ENCODE measurements at places on chromosomes 4 and X.

GRCh38 chr4:11286533-11286932, 142.2 kb downstream of the HS3ST1 start:
- DNase-seq, result no peak

- no peak for DNase-seq
These were observed 327.8 kb downstream of the ARHGAP10 start for GRCh38 chr4:148059617-148060180.

- DNase-seq, result no peak
These were observed 128.0 kb downstream of the CPE start for GRCh38 chr4:165506849-165507248.

GRCh38 chr4:64200001-64200555, 209.2 kb downstream of the TECRL start:
- DNase-seq, result no peak

DNA sequence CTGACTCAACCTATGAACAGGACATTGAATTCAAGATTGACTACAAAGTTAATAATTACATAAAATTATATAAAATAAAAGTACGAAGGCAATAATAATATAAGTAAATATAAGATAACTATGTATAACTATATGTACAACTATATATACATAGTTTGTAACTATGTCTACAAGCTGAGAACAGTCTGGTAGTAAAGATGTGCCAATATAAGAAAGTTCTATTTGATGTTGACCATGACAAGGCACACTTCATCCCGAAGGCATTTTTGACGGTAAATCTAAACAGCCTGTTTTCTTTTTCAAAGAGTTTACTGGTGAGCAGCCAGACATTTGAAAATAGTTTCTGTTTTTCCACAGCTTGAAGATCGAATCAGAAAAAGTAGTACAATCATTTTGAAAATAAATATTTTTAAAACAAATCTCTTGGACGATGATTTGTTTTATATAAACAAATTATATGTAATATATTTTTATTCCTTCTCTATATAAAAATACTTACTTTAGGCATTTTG, 112.9 kb downstream of the CEP44 start:
- DNase-seq, result no peak

DNA sequence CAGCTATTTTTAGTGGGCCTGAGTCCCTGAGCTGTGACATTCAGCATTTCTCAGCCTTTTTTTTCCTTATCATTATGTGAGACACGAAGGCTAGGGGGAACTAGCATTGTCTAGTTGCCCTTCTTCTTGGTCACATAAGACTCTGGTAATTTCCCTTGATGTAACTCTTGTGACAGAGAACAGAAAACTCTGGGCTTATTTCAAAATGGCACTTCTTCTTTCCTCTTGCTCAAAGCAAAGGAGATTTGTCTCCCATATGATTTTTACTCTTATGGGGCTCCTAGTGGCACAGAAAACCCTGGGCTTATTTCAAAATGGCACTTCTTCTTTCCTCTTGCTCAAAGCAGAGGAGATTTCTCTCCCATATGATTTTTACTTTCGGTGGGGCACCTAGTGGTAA, 14.7 kb downstream of the ATXN3L start:
- DNase-seq, result no peak

- no peak for DNase-seq
These were observed 34.4 kb downstream of the PF4 start for GRCh38 chr4:73947239-73947985.

DNA sequence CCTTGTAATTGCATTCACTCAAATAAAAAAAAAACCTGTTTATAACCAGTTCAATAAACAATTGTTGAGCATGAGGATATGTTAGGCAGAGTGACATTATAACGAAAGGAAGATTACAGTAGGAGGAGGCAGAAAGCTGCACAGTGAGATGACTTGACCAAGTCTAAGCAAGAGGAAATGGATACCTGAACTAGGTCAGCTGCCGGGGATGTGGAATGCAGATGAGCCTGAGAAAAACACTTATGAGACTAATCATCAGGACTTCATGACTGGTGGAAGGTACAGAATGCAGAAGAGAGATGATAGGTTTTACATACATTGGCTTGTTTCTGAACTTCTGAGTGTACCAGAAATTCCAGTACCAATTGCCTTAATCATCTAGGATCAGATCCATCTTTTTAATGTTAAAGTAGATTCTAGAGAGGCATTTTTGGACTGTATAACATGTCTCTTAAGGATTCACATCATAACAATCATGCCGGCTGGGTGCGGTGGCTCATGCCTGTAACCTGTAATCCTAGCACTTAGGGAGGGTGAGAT, 208.1 kb upstream of the PPP3CA start:
- DNase-seq, result no peak

DNA sequence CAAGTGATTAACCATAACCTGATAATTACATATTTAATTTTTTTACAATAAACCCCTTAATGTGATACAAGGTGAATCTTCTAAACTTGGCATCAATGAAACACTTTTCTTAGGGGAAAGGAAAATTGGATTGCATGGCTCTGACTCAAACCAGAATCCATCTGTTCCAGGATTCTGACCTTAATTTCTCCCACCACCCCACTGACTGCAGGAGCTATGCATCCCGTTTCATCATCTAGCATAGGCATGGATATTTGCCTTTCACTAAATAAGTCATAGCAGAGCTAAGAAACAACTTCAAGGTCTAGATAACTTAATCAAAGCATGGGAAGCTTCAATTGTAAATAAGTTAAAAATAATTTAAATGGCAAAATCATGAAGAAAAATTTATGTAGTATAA, 156.3 kb downstream of the BTC start:
- no peak for DNase-seq

DNA sequence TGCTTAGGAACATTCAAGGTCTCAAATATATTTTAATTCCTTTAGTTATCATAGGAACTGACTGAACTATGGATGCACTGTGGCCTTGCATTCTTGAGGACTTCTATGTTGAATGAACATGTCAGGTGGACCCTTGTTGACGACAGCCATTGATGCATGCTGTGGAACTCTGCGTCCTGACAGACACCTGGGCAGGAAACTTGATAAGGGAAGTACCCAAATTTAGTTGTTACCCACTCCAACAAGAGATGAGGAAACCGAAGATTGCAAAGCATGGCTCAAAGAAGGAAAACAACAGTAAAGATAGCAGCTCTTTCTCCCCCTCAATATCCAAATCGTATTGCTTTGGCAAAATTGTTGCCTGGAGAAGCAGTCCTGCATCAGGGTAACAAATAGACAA, 540.0 kb upstream of the NR3C2 start:
- DNase-seq, result no peak

DNA sequence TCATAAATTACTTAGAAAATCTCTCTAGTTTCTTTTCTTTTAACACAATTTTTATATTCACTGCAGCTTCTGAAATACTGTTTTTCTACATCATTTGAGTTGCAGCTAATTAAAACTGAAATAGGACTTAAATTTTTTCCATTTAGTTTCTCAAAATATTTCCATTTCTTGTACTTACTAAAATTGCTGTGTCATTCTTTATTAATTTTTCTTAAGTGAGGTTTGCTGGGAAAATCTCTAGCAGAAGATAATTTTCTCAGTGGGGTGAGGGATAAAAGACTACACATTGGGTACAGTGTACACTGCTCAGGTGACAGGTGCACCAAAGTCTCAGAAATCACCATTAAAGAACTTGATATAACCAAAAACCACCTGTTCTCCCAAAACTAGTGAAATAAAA, 57.7 kb downstream of the RNF150 start:
- no peak for DNase-seq

- DNase-seq, result no peak
These were observed 174.0 kb upstream of the GATB start for GRCh38 chr4:151934766-151935165.

- DNase-seq, result no peak
These were observed at the start of gene PLAC1 for GRCh38 chrX:134658002-134658759. PLAC1 (minus strand) TSS chrX:134658471; CDS start chrX:134566682, 91,789 bp downstream.

GRCh38 chr4:16067515-16067914, 16.3 kb downstream of the PROM1 start:
- peak; percentile 16 for DNase-seq

- DNase-seq, result no peak
These were observed 119.1 kb downstream of the TGIF2LX start for GRCh38 chrX:90040807-90041206.

- no peak for DNase-seq
These were observed 67.5 kb upstream of the CXCL13 start for GRCh38 chr4:77538144-77538543.

DNA sequence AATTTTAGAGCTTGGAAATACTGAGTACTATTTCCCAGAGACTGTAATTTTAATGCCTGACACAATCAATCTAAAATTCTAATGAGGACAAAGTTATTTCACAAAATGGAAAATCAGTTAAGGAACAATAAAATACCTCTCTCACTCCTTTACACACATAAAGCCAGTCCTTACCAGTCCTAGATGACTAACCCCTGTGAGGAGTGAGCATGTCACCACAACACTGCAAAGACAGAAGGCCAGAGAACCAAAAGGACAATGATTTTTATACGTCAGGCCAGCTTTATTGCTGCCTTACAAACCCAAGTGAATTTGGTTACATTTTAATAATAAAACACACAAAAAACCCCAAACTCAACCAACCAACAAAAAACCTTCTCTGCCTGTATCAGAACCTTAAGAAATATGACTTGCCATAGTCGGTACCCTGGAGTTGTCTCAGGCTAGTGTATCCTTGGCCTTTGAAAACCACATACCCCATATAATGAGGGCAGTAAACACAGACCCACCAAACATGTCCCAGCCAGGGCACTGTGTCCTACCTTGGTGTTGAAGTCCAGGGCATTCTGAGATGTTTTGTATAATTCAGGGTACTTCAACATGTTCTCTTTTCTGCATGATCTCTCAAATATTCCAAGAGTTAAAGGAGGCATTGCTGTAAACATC, 57.6 kb downstream of the SHISA3 start:
- DNase-seq, result no peak

- DNase-seq, result no peak
These were observed 12.8 kb upstream of the SAP30 start for GRCh38 chr4:173357939-173358338.

DNA sequence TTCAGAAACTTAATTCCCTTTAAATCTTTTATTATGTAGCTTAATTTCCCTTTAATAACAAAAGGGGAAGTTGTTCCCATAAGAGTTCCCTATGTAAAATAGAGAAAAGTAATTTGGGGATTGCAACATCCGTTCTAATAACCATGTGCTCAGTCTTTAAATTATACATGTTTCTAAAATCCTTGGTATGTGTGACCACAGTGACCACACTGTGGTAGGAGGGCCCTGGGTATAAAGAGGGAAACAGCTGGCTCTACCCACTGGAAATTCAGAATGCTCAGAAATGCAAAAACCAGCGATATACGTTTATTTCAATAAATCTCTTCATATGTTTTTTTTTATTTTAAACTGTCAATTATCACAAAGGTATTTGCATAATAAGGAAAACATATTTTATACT, 219.1 kb downstream of the FGF13 start:
- DNase-seq, result no peak

GRCh38 chrX:69019073-69019890, 146.0 kb downstream of the PJA1 start:
- no peak for DNase-seq

GRCh38 chr4:151407466-151408379, 1.3 kb upstream of the FHIP1A start:
- no peak for DNase-seq

- no peak for DNase-seq
These were observed 1.9 kb downstream of the RAB9A start for GRCh38 chrX:13690836-13691235.

DNA sequence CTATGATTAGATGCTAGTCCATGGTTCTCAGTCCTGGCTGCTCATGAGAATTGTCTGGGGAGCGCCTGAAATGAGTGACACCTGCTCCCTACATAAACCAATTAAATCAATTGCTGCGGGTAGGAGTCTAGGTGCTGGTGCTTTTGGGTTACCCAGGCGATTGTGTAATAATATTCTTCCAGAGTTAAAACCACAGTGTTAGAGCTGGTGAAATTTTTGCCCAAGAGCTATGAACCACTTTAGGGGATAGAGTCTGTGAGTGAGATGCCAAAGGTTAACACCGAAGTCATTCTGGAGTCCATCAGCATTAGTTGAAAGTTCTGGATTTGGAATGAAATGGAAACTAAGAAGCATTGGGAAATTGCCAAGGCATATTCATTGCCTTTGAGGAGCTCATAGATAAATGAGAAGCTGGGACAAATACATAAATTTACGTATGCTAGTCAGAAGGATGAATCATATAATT, 15.3 kb downstream of the PDK3 start:
- no peak for DNase-seq

DNA sequence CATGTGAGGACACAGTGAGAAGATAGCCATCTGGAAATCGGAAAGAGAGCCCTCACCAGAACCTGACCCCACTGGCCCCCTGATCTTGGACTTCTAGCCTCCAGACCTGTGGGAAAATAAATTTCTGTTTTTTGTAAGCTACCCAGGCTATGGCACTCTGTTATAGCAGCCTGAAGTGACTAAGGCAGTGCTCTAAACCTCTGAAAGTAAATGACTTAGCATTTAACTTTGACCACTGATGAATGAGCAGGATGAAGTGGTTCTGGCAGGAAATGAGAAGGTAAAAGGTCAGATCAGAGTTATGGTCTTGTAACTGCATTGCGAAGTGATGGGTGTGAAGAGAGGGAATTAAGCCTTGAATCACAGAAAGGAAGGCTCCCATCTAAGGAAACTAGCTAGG, 17.0 kb downstream of the GPAT3 start:
- no peak for DNase-seq

DNA sequence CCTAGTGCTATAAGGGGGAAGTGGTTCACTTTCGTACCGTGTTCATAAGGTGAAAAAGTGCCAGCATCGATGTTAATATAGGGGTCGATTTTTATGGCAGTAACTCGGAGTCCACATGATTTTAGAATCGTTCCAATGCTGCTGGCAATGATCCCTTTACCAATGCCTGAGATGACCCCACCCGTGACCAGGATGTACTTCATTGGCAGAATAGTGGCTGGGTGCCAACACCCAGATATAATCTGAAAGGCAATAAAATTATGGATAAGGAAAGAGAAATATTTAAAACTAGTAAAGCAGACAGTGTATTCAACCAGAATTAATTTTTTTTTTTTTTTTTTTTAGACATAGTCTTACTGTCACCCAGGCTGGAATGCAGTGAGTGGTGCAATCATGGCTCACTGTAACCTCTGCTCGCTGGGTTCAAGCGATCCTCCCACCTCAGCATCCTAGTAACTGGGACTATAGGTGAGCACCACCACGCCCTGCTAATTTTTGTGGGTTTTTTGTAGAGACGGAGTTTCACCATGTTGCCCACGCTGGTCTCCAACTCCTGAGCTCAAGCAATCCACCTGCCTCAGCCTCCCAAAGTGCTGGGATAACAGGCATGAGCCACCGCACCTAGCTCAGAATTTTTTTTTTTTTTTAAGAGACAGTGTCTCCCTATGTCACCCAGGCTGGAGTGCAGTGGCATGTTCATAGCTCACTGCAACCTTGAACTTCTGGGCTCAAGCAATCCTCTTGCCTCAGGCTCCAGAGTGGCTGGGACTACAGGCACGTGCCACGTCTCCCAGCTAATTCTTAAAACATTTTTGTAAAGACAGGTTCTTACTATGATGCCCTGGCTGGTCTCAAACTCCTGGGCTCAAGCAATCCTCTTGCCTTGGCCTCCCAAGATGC, 9.5 kb downstream of the CTPS2 start:
- DNase-seq, result no peak
